ENCODE measurements at places on chromosomes 16 and 17.

DNA sequence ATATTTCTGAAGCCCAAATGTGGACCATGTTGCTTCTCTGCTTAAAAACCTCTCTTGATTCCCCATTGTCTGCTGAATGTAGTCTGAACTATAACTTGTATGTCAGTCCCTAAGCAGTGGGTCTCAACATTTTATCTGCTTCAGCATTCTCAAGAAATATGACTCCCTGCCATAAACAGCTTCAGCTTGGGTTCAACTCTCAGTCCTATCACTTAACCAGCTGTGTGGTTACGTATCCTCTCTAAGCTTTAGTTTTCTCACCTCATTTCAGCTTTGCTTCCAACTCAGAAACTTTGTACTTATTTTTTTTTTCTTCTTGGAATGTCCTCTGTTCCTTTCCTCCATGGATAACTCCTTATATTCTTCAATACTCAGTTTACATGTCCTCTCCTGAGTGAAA lies 4.6 kb upstream of the DDX52 start:
- DNase-seq = no peak

DNA sequence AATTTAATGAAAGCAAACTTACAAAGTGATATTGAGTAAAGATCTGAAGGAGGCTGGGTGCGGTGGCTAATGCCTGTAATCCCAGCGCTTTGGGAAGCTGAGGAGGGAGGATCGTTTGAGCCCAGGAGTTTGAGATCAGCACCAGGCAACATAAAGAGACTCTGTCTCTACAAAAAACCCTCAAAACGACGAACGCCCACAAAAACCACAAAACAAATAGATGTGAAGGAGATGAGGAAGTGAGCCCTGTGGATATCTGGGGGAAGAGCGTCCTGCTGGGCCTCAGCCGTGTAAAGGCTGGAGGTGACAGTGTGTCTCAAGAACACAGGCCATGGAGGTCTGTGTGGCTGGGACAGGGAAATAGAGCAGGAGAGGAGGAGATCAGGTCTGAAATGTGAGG lies 68.8 kb downstream of the ITFG1 start:
- DNase-seq = no peak

DNA sequence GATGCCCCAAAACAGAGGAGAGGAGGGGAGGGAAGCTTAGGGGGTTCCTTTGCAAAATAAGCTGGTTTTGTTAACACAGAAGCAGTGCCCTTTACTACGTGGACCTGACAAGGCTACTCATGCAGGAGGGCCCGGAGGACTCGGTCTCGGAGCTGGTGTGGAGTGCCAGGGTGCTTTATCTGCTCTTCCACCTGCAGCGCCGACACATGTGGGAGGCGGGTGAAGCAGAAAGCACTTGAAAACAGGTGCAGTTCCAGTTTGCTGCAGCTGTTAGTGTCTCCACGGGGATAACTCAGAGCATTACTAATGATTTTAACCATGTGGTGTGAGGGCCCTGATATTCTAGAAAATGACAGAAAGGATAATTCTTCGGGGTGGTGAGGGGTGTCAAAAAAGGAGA lies 35.0 kb upstream of the MNT start:
- peak; percentile 74 for DNase-seq

DNA sequence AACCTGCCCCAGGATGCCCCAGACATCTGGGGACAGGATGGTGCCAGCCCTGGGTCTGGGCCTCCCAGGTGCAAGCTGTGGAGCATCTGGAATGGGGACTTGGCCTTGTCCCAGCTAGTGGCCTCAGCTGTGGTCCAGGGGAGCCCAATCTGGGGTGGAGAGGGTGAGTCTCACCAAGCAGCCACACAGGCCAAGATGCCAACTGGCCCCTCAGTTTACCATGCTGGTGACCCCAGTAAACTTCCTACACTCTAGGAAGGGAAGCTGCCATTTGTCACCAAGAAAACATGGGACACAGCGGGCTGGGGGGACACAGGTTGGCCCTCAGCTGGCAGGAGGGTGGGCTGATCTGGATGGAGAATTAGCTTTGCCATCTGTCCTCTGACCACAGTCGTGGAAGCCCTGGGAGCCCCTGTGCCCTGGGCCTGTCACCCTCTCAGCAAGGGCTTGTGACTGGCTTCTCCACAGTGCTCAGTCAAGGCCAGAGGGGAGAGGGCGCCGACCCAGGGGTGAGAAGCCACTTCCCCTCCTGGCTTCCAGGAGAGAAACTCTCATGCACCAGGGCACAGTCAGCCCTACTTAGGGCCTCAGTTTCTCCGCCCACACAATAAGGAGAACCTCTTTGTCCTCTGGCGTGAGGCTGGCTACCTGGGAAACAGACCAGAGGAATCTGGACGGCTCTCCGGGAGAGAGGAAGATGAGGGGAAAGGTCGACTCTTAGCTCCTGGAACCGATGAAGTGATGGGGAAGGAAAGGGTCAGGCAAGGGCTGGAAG lies 126.4 kb upstream of the SMURF2 start:
- DNase-seq = no peak

GRCh38 chr17:80970044-80970761 lies 21.4 kb upstream of the CHMP6 start:
- no peak for DNase-seq

GRCh38 chr16:4260360-4260759 lies 12.5 kb downstream of the TFAP4 start:
- DNase-seq = peak; percentile 91

- peak; percentile 80 for DNase-seq
Observed at GRCh38 chr16:89320782-89321501, 103.4 kb downstream of the ZNF778 start.

DNA sequence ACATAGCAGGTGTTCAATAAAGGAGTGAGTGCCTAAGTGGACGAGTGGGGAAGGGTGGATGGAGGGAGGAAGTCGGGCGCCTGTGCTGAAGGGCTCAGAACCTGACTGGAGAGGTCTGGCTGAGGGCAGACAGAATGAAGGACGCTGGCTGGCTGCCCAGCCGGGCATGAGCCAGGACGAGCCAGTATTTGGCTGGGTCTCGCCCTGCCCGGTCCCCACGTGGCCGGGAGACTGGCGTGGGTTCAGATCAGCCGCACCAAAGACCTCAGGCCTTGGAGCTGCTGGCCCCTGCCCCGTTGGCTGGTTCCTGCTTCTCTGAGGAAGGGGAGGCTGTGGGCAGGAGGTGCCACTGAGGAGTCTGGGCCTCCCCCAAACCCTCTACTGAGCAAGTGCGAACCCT lies 79.8 kb downstream of the ENGASE start:
- no peak for DNase-seq

- DNase-seq = no peak
Observed at GRCh38 chr17:6108987-6109386, 38.8 kb downstream of the WSCD1 start.

GRCh38 chr17:59342681-59343131 lies 11.3 kb downstream of the YPEL2 start:
- no peak for DNase-seq

DNA sequence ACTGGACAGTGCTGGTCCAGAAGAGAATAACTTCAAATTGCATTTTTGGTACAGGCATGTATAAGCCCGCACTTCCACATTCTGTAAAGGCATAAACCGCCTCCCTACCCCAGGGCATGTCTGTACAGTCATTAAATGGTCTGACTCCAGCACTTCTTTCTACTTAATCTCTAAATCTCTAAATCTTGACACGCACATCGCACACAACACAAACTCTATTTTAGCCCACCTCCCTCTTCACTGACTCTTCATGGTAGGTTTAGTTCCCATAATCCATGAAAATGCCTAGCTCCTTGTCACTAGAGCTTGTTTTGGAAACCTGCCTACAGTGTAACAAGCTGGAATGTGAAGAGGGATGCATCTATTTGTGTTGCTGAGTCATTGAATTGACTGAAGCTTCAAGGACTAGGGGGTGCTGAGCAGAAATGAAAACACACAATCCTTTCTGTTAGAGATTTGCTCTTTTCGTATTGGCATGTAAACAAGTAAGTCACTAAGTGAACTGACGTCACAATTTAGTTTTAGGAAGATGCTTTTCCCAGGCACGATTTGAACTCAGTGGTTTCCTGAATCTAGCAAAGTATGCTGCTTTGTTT lies 1.6 kb upstream of the DUSP14 start:
- peak; percentile 58 for DNase-seq

GRCh38 chr17:67573987-67574657 lies 143.6 kb upstream of the NOL11 start:
- no peak for DNase-seq

DNA sequence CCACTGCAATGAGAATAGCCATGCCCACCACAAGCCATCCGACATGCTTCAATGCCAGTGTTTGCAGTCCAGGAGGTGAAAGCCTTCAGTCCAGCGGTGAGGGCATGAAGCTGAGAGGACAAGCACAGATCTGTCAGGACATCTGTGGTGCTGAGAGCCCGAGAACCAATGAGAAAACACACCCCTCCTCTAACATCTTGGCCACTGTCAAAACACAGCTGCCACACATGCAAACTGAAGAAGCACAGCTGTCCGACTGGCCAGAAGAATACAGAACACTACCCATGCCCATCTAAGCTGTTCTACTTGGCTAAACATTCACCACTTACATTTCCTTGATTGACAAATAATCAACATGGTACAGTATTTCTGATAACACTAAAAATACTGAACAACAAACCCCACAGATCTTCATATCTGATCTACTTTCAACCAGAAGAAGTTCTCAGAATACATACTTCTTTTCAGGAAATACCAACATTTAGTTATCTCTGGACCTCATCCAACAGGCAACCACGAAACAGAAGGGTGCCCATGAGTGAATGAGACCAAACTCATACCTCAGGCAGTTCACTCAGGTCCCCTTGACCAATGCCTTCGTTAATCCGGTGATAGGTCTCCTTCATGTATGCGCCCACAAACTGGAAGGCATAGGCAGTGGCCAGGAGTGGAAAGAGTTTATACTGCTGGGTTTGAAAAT lies 10.2 kb upstream of the FBF1 start:
- DNase-seq = no peak

DNA sequence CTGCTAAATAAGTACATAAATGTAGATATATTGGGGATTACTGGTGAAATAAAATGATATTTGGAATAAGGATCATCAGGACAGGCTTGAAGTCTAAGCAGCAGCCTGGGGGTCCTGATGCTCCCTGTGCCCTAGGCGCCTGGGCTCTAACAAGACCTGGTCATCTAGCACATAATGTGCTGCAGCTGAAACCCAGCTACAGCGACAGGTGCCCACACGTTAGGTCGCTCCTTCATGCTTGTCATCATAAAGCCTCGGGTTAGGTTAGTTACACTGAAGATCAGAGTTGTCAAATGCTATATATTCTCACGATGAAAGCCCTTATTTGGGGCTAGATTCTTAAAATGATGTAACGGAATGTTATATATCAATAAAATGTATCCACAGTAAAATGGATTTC lies 11.5 kb downstream of the NARF start:
- DNase-seq = no peak

GRCh38 chr16:1535391-1536291 lies 2.2 kb downstream of the TMEM204 start:
- no peak for DNase-seq

DNA sequence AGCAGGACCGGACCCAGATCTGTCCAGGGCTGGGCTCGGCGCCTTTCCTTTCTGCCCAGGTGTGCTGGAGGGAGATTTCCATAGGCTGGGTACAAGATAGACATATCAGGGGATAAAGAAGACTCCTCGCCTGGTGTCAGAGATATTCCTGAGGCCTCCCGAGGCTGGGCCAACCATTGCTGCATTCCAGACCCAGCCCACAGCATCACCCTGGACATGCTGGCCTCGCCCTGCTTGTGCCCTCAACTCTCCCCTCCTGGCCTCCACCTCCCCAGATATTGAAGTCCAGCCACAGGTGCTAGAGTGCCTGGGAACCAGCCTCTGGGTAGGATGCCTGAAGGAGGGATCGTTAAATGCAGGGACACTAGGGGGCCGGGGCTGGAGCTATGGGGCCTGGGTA lies 2.1 kb downstream of the CD300LG start:
- DNase-seq = no peak

- DNase-seq = no peak
Observed at GRCh38 chr17:63365366-63366240, 80.5 kb downstream of the CYB561 start.

GRCh38 chr17:27555339-27555738 lies 75.6 kb upstream of the LGALS9 start:
- no peak for DNase-seq

DNA sequence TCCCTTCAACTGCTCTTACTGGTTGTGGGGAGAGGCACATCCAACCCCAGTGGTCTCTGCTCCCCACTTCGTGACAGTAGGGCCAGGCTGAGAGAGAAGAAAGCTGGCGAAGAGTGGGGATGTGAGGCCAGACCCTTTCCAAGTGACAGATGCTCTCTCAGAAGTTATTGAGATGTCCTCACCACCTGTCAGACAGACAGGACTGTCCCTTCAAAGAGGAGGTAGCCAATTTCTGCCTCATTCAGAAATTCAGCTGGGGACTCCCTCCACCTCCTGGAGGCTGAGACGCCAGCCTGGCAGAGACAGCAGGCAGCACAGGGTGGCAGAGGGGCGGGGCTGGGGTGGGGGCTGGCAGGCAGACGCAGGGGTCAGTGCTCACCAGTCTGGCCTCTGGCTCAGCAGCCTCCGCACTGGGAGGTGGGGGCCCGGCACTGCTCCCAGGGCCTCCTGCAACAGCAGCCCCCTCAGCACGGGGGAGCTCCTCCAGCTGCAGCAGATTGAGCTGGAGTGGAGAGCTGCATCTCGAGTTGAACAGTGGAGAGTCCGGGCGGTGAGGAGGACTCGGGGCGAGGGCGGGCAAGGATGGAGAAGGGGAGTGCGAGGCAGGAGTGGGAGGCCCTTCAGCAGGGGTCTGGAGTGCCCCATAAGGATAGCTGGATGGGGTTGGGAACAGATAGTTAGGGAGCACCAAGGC lies 9.2 kb downstream of the PER1 start:
- DNase-seq = no peak

DNA sequence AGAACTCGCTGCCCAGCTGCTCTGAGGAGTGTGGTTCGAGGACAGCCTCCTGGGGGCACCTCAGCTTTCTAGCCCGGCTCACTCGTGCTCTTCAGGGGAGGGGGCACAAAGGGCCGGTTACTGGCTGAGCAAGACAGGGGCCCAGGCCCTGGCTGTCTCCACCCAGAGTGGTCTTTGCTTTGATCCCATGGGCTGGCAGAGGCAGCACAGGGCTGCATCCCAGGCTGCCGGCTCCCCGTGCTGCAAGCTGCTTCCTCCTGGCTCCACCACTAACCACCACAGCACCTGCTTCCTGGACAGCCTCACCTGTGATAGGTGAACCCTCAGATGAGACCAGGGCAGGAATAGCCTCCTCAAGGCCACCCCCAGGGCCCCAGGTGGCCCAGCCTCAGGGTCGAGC lies 6.8 kb downstream of the SPPL2C start:
- no peak for DNase-seq

GRCh38 chr17:69451416-69452394 lies 37.2 kb downstream of the MAP2K6 start:
- no peak for DNase-seq
